ENCODE measurements at places on chromosomes 1 and 21.

- DNase-seq = no peak
Observed at GRCh38 chr1:117146575-117147340, 25.2 kb upstream of the TRIM45 start.

GRCh38 chr1:29417147-29417858, 181.0 kb downstream of the PTPRU start:
- DNase-seq = no peak

DNA sequence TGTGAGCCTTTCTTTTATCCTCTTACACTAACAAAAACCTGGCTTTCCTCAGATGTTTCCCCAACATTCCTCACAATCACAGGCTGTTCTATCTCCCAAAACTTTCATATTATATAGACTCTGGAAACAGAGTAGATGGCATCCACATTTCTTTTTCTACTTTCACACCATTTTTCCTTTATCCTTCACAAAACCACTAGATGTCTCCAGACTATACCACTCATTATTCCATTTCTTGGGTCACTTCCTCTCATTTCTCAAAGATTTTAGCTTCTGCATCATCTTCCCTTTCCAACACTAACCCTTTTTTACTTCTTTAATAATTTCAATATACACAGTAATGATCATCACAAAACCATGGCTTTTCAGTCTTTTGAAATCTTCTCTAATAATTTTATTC, 286.0 kb upstream of the DEPDC1 start:
- no peak for DNase-seq

GRCh38 chr1:240004086-240004749, 87.5 kb upstream of the FMN2 start:
- DNase-seq = no peak

GRCh38 chr1:171641076-171641864, 11.2 kb downstream of the MYOC start:
- DNase-seq = no peak

- no peak for DNase-seq
Observed at GRCh38 chr1:248810000-248810726, 15.6 kb downstream of the SH3BP5L start.

DNA sequence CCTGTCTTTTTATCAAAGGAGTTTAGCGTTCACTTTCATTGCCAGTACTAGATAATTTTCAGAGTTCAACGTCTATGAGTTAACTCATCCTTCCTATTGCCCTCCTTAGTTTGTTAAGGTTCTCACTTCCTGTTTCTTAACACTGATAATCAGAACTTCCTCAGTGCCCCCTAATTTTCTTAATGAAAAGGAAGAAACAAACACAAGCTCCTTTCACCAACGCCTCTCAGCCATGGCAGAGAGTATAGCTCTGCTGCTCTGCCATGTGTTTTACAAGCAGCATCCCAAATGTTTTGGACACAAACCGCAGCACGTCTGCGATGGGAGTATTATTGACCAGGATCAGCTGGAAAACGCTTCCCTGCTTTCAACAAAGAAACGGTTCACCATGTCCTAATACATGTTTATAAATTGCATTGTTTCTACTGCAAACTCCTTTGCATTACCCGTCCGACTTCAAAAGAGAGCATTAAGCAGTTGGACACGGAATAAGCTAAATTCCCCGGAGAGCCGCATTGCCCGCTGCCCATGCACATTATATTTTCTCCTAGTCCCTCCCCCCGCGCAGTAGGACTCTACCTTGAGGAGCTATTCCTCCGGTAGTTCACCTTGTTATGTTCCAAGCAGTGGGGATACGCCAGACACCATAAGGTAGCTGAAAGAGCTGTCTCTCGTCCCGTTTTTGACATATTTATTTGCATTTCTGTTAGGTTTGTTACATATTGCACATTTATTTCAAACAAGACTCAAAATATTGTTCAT, 561 bp downstream of the OLFM3 start:
- DNase-seq = no peak

GRCh38 chr1:2566101-2567045, 10.2 kb downstream of the TNFRSF14 start:
- DNase-seq = no peak

DNA sequence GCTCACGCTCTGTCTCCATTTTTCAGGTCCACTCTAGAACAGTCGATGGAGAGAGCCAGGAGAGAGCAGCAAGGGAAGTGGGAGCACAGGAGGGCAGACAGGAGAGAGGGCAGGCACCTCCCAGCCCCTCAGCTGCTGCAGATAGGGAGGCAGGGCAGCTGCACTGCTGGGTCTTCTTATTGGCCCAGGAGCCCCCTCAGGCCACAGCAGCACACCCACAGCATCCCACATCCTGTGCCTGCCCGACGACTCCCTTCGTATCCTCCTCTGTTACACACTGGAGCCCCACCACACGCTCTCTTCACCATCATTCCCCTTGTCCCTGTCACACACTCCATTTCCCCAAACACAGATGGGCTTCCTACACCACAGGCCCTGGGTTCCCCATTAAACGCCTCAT, 13.7 kb upstream of the ARTN start:
- DNase-seq = no peak

DNA sequence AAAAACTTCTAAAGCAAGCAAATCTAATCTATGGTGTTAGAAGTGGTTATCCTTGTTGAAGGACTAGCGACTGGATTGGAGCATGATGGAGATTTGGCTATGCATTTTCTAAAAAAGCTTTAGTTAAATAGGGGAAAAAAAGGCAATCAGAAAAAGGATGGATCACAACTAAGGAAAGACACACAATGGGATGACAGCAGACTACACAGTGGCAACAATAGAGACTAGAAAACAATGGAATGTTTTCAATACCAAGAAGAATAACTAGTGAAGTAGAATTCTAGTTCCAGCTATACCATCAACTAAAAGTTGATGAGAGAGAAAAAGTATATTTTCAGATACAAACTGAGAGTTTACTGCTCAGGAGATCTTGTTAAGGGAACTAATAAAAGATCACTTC, 605.8 kb downstream of the PTPRU start:
- DNase-seq = no peak

DNA sequence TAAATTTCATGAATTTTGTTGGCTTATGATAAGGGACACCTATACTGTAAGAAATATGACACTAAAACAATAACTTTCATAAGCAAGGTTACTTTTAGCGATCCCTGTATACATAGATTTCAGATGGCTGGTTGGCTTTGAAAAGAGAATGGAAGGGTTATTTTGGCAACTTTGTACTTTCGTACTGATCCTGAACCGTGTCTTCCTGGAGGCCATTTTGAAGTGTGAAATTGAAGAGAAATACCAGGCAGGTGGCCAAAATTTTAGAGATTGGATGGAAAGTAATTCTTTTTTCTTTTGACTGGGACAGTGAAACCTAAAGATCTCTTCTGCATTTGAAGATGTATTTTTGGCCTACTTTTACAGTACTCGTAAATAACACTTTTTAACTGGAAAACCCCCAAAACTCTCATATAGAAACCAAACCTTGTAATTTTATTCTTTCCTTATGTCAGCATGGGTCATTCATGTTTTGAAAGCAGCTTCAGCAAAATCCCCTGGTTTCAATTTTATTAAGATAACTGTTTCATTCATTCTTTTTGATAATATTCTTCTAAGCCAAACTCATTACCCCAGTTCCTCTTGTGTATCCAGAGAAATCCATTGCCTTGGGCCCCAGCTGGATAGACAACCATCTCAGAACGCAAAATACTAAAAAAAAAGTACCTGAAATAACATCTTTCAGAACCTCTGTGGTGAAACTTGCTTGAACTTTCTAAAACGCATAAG, 38.4 kb upstream of the ZNF281 start:
- no peak for DNase-seq

DNA sequence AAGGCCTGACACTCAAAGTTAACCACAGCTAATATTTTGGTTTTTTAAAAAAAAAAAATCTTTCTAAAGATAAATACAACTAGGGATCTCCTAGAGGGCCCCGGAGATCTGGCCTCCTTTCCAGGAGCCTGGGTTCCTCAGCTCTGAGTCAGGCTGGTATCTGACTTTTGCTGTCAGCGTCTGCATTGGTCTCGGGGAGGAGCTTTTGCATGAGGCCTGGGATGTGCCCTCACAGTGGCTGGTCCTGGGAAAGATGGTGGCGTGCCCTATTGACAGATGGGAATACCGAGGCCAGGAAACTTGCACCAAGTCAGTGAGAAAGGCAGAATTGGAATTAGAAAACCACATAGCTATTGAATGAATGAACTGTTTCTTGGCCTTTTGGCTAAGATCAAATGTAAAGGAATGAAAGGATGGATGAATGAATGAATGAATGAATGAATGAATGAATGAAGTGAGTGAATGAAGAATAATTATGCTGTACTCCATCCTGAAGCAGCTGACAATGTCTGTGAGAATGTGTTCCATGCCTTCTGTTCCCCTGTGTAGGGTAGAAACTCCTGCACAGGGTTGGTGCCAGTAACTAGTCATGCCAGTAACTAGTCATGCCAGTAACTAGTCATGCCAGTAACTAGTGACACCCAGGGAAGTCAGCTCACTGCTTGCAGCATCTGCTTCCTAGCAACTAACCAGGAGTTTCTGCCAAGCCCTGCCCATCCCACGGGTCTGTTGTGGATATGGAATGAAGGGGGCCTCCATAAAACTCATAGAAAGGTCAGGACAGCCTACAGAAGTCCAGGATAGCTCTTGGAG, 242.5 kb upstream of the VAMP3 start:
- no peak for DNase-seq

DNA sequence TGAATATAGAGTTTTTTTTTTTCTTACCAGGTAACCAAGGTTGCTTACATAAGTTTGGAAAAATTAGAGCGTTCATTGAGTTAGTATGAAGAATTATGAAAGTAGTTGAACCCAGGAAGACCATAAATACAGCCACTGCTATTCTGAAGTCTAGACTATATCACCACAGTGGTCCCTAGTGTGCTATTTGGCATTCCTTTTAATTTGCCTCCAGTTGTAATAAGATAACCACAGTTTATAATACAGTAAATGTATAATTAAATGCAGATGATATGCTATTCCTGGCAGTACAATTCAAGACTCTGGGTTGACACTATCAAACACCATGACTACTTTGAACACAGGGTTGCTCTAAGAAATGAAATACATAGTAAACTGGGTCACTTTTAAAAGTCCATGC, 270.5 kb downstream of the BRINP2 start:
- DNase-seq = no peak

GRCh38 chr1:182599339-182599738, 4.8 kb downstream of the RGS16 start:
- no peak for DNase-seq

DNA sequence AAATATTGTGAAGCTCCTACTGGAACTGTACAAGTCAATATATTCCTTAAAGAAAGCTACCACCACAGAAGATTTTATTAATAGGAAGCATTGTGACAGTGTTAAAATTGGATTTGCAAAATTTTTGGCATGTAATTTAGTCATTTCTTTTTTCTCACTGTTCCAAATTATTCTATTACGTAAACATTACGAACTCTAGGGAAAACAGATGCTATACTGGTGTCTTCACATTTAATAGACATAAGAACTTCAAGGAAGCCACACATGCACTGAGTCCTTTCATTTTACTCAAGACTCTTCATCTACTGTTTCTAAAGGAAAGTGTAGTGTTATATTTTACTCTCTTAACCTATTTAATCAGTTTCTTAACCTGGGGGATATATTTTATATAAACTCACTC, 135.4 kb downstream of the HMCN1 start:
- no peak for DNase-seq

DNA sequence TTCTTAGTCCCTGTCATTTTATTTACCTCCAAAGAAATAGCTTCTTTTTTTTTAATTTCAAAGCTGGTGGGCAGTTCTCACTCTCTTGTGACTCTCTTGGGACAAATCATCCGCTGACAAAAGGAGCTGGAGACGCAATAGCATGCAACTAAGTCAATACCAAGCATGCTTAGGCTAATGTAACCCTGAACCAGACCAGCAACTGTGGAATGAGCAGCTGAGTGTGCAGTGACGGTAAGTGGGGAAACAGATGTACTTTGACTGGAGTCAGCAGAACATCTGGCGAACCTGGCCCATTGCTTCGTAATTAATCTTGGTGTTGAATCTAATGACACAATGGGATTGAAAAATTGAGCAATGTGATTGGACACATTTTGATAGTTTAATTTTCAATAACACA, 280.7 kb upstream of the PLXNA2 start:
- DNase-seq = no peak

GRCh38 chr1:180053594-180054567, 99.3 kb downstream of the CEP350 start:
- DNase-seq = no peak

GRCh38 chr1:160429702-160430535, 29.6 kb downstream of the VANGL2 start:
- no peak for DNase-seq

GRCh38 chr1:119554183-119554582, 47.2 kb downstream of the HSD3B1 start:
- DNase-seq = no peak

GRCh38 chr21:41477641-41478318, 30.2 kb downstream of the TMPRSS2 start:
- no peak for DNase-seq

GRCh38 chr1:38018864-38019343, 6.4 kb downstream of the UTP11 start:
- no peak for DNase-seq

DNA sequence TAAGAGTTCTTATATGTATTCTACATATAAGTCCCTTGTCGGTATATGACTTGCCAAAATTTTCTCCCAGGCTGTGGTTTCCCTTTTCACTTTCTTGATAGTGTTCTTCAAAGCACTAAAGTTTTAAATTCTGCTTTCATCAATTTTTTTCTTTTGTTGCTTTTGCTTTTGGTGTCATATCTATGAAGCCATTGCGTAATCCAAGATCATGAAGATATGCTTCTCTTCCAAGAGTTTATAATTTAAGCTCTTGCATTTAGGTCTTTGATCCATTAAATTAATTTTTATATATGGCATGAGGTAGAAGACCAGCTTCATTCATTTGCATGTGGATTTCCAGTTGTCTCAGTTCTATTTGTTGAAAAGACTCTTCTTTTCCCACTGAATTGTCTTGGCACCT, 22.2 kb downstream of the DESI2 start:
- no peak for DNase-seq

- DNase-seq = no peak
Observed at GRCh38 chr1:28449904-28450303, 55.9 kb upstream of the RCC1 start.

GRCh38 chr1:75725266-75725665, 757 bp downstream of the ACADM start:
- DNase-seq = no peak

- no peak for DNase-seq
Observed at GRCh38 chr1:51147394-51147793, 45.4 kb downstream of the C1orf185 start.

DNA sequence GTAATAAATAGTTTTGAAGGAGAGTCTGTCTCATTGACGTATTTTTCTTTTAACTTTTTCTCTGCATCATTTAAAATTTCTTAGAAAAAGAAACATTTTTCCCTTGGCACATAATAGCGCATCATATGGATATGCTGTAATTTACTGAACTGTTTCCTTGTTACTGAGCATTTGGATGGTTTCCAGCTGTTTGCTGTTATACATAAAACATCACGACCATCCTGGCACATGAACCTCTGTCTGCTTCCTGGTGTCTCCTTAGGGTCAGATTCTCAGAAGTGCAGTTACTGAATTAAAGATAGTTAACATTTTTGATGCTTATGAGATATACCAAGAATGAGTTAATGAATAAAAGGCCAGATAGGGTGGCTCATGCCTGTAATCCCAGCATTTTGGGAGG, 67.2 kb downstream of the BACE2 start:
- DNase-seq = peak; percentile 64
